ENCODE measurements at places on chromosomes 12 and 14.

DNA sequence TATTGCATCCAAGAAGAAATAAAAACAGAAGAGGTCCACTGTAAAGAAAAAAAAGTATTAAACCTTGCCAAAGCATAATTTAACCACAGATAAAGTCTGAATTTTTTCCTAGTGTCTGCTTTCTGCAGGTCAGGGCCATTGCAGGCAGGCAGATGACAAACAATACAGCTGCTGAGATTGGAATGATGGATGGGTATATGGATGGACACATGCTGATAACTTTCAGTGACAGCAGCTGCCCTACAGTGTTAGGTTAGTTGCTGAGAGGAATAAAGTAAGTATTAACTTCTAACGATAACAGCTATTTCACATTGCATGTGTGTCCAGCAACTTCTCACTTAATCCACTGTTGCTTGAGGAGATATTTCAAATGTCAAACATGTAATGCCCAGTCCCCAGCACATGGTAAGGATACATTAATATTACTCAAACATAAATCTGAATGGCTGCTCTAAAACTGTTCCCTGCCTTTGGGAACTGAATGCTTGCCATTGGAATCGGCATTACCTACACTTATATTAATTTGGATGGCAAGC lies 515.3 kb downstream of the RMST start:
- no peak for DNase-seq

- no peak for DNase-seq
Observed at GRCh38 chr12:130117233-130117632, 45.0 kb upstream of the FZD10 start.

DNA sequence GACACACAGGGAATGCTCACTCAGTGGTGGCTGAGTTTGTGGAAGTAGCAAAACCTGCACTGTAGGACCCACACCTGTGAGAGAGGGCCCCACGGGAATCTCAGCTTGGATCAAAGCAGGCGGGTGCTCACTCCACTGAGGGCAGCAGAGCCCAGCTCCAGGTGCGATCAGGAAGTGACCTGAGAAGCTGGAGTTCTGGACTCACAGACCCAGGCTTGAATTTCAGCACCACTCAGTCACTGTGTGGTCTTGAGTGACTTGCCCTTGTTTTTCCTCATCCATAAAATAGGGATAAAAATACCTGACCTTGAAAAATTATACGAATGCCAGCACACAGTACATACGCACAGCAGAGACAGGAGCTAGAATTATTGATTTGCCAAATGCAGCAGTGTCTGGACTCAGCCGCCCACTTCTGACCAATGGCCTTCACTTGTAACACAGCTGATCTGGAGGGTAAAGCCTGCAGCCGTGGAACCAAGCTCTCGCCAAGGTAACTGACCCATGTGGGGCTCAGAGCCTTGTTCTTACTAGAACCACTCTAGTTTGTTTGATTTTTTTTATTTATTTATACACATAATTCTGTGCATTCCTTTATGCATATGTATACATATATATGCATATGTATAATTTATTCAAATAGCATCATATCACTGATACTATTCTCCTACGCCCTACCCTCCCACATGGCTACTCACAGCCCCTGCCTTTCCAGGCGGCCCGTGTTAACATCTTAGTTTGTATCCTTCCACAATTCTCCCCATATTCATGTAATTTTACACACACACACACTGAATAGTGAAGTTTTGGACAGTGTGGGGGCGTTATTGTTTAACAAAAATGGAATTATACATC lies 53.9 kb downstream of the DPF3 start:
- DNase-seq = no peak

- DNase-seq = no peak
Observed at GRCh38 chr12:1532375-1533165, 61.8 kb downstream of the FBXL14 start.

- no peak for DNase-seq
Observed at GRCh38 chr12:49305762-49306510, 11.0 kb downstream of the PRPH start.

DNA sequence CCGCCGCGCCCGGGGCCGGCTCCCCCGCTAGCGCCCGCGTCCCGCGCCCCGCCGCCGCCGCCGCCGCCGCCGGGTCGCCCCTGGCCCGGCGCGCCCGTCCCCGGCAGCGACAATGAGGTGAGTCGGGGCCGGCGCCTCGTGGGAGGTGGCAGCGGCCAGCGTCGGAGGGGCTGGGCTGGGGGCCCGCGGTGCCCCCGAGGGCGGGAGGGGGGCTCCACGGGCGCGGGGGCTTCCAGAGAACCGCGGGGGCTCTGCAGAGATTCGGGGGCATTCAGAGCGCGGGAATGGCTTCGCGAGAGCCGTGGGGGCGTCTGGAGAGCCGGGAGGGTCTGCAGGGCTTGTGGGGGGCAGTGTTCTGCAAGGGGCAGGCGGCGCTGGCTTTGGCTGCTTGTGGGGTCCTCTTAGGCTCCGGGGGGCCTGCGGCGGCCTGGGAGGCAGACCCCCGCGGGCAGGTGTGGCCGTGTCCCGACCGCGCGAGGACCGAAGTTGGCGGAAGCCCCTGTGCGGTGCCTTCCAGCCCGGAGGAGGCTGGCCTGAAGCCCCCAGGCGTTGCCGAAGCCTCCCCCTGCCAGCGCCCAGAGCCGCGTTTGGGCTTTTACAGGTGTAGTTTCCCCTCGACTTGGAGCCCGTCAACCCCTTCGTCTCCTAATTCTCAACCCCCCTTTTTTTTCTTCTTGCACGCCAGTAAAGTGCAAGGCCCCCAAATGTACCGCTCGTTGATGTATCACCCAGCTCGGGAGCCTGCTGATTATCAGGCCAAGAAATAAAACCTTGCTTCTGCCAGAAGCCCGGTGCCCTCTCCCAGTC lies 93.1 kb upstream of the EVL start:
- no peak for DNase-seq

DNA sequence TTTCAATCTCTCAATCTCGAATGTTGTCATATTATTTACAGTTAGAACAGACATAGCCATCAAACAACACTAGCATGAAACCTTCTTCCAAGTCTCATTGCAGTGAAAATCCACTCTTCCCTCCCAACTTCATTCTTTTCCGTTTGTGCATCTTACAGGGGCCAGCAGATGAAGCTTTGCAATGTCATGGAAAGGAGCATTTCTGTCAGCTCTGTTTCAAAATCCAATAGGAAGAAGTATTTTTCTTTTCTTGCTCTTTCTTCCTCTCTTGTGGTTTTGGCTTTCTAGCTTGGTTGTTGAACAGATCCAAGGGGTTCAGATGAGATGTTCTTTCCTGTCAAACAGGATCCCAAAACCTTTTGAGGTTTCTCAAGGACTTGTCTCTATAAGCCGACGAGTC lies 416.6 kb downstream of the AEBP2 start:
- no peak for DNase-seq

All from GM10248 (cell line).